Activated CD8-positive, alpha-beta memory T cell treated with anti-CD3 and anti-CD28 coated beads, Interleukin-2, amount 10 ng/mL, durations not matched to agents 7 days and 5 days (primary cell): ENCODE measurements at places on chromosomes 5 and 9.

GRCh38 chr5:41270423-41271251, 57.3 kb upstream of the C6 start:
- DNase-seq, result no peak

DNA sequence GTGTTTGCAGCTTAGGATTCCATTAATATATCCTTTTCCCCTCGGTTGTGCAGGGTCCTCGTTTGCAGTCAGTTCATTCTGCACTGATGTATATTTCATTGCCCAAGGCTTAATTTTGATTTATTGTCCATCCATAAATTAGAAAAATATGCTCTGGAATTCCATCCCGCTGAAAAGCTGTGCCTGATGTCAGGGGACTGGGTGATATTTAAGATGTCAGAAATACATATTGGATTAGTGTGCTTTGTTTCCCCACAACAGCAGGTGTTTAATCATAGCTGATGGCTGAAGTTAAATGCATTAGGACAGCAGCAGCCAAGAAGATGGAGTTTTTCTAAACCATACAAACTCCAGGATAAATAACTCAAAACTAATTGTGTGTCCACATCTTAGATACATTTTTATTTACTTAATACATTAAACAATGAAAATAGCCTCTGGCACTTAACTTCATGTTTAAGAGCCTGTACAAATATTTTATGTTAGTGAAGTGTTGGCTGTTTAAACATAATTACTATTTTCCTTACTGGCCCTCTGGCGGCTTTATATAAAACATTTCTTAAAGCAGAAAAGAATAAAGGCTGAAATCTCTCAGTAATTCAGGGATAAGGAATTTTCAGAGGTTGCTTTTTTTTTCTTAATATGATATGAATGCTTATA, 170.4 kb upstream of the TBCA start:
- no peak for DNase-seq

- no peak for DNase-seq
These were observed 261.5 kb downstream of the TLE1 start for GRCh38 chr9:81427870-81428269.

- no peak for DNase-seq
These were observed 168.2 kb upstream of the DMRTA1 start for GRCh38 chr9:22278426-22278825.

DNA sequence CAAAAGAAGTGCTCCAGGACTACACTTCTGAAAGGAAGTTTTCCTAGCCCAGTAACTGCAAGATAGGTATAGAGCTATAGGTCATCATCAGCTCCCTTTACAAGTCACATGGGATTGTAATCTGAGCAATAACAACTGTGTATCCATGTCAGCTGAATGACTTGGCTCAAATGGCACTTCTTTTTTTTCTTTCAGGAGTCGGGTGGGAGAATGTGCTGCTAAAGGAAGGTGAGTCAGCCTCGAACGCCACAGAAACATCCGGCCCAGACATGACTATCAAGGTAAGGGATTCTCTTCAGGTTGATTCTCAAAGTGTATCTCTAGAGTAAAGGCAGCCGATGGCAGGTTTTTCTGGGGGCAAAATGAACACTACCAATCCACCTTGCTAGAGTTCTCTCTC, 192.2 kb downstream of the C9orf152 start:
- no peak for DNase-seq

GRCh38 chr5:137933491-137933911, 44.2 kb downstream of the PKD2L2 start:
- no peak for DNase-seq

GRCh38 chr5:44801992-44802391, 6.8 kb upstream of the MRPS30 start:
- DNase-seq, result no peak

- no peak for DNase-seq
These were observed 22.0 kb upstream of the AK3 start for GRCh38 chr9:4762886-4763541.

DNA sequence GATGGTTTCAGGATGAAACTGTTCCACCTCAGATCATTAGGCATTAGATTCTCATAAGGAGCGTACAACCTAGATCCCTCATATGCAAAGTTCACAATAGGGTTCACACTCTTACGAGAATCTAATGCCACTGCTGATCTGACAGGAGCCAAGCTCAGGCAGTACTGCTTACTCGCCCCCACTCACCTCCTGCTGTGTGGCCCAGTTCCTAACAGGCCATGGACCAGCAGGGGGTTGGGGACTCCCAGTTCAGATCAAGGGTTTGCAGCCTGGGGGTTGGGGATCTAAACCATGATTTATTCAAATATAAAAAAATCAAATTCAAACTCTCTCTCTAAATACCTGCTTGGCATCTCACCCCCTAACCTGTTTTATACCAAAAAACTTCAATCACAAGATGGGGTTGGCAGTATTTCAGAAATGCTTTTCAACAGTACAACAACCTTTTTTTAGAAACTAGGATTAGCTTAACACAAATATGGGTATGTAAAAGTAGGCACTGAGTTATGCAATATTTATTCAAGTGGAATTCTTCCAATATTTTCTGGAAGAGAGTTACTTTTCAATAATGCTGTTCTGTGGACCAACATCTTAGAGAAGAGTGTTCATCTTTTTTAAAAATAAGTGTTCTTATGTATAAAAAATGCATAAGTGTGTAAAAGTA, 30.1 kb upstream of the SLC12A2 start:
- no peak for DNase-seq

DNA sequence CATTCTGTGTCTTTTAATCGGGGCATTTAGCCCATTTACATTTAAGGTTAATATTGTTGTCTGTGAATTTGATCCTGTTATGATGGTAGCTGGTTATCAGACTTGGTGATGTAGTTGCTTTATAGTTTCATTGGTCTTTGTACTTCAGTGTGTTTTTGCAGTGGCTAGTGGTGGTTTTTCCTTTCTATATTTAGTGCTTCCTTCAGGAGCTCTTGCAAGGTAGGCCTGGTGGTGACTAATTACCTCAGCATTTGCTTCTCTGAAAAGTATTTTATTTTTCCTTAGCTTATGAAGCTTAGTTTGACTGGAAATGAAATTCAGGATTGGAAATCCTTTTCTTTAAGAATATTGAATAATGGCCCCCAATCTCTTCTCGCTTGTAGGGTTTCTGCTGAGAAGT, 156.9 kb downstream of the CNTLN start:
- DNase-seq, result no peak

DNA sequence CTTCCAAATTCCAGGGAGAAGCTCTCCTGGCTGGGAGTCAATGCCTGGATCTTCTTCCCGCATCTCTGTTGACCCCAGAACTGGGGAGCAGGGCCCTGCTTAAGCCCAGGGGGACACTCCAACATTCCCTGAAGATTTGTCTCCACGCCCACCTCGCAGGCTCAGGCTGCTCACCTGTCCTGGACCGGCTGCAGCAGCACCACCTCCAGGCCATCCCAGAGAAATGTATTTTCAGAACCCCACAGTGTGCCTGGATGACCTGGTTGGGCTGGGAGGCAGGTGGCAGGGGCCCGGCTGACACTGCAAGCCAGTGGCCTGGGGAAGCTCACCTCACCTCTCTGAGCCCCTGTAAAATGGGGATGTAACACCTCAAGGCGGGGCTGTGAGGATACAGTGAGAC, 27.1 kb upstream of the ZBTB43 start:
- no peak for DNase-seq

DNA sequence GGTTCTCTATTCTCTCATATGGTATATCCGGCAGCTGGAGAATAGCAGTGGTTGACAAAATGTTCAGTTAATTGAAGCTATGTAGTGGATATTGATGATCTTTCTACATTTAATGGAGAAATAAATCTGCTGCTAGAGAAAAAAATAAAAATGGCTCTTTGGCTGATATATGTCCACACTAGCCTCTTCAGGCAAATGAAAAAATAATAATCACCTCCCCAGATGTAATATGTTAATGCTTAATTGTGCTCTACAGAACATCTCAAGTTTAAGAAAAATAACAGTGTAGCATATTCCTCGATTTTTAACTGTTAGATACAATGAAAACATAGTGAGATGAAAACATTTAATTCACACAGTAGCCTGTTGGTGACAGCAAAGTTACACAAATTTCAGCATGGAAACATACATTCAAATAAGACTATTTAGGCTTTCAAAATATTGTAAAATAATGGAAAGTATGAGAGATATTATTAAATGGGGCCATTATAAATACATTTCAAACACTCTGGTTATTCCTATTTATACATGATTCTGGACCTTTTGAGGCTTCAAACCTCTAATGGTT, 543.0 kb downstream of the MAT2B start:
- DNase-seq, result no peak

GRCh38 chr9:113298311-113298710, 4.9 kb downstream of the RNF183 start:
- no peak for DNase-seq

DNA sequence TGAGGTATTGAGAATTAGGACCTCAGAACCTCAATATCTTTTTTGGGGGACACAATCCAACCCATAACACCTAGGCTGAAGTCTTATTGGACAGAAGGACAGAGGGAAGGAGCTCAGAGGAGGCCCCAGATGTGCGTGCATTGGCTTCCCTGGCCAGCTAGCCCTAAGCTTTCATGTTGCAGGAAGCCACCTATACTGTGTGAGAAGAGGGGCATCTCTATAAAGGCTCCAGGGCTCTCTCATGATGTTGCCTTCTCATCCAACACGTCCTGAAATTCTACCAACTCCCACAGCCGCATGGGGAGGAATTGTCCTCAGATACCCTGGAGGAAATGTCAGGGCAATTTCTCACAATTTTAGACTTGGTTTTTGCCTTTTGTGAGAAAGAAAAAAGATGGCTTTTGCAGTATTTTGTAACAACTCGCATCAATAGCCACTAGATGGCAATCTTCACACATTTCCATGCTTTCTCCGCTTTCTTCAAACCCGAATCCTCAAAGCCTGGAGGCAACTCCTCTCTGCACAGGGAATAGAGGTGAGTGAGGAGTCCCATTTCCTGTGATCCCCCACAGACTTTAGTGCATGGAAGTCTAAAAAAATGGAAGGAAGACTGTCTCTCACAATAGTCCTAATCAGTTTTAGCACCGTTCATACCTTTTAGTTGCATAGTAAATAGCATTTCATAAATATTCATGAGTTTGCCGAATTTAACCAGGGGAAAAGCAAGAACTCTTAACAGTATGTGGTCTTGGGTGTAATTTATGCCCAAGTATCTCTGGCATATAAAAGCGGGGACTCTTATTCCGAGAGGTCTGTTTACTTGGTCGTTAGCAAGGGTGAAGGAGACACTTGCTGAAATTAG, 7.4 kb upstream of the PPP3R2 start:
- DNase-seq, result no peak

GRCh38 chr9:115146581-115147021, 28.6 kb upstream of the TNC start:
- DNase-seq, result no peak

DNA sequence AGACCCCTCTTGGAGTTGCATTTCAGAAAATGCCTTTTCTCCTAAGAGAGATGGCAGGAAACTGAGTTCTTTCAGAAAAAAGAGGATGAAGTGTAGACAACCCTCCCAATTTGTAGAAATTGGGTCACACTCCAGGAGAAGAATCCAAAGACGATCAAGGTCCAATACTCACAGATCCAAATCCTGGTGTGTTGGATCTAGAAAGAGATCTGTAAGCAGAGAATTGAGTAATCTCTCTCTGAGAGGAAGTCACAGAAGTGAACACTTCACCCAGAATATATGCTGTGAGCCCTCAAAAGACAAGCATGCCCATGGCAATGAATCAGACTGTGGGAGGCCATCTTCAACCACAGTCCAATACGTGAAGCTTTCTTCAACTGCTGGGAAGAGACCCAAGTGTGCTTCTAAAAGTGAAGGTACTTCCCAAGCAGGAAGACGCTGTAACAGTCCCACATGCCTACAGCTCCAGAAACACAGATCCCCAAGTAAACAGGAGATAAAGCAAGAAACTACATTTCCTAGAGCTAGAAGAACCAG, 182.7 kb downstream of the SMC2 start:
- no peak for DNase-seq

DNA sequence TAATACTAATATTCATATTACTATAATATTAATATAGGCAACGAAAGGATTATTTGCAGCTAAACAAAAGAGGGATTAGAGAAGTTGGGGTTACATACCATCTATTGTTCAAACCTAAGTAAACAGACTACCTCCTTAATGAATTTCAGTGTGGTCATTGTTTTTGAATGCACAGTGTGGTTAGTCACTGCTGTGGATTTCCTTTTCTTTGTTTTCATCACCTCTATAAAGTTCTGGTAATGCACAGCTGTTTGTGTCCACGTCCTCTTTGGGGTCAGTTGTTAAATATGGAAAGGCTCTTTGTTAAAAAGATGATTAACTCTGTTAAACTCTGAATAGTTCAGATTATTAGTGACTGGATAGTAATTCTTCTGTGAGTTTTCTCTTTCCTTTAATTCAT, 233.6 kb downstream of the MAST4 start:
- no peak for DNase-seq

- DNase-seq, result peak; percentile 38
These were observed 1.1 kb downstream of the LCN1 start for GRCh38 chr9:135522137-135522877.
